Renal pelvis (tissue), 12 donors: ENCODE measurements at places on chromosomes 5 and 9.

GRCh38 chr9:73067074-73067473 lies 84.6 kb upstream of the ANXA1 start:
- no peak for DNase-seq

GRCh38 chr9:126531035-126531571 lies 82.6 kb upstream of the LMX1B start:
- DNase-seq: no peak

- no peak for DNase-seq
These were observed 170.0 kb upstream of the DAPK1 start for GRCh38 chr9:87327575-87328125.

DNA sequence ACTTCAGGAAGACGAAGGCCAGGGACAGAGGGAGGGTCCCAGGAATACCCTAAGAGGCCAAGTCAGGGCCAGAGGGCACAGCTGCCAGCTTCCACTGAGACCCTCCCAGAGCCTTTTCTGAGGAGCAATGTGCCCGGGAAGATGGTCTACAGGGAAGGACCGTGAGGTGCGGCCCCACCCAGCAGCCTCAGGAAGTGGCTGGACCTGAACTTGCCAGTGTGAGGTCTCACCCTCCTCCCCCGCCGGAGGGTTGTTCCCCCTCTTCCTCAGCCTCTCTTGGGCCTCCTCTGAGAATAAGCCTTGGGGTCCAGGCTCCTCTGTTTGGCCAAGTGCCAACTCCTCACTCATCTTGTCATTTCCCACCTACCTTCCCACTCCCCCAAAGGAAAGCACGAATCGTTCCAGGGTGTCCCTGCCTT lies 13.4 kb upstream of the SLC25A51 start:
- DNase-seq: no peak

DNA sequence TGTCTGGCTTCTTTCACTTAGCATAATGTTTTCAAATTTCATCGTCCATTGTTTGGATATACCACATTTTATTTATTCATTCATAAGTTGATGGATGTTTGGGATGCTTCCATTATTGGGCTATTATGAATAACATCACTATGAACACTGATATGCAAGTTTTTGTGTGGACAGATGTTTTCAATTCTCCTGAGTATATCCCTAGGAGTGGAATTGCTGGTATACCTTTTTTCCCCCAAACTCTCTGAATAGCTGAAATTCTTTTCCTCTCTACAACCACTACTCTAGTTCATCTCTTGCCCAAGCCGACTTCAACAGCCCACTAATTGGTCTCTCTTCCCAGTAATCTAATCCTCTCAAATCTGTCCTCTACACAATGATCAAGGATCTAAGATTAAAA lies 4.7 kb upstream of the ZFR start:
- no peak for DNase-seq

- DNase-seq: no peak
These were observed 392.2 kb downstream of the CDK5RAP2 start for GRCh38 chr9:120187758-120188157.

GRCh38 chr5:32143617-32144377 lies 30.3 kb downstream of the GOLPH3 start:
- DNase-seq: no peak

DNA sequence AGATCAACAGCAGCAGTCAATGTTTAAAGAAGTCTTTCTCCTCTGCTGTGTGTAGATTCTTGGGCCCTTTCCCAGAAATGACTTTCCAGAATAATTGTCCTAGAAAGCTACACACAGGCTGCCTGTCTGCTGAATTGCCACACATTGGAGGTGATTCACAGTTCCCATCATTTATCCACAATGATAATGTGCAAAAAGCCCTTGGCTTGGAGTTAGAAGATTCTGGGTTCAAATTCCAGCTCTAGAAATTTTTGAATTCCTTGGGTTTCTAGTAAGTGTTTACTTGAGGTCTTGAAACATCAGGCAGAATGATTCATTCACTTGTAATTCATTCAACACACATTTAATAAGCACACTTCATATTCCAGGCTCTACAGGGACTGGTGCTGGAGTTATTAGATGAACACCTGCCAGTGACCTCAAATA lies 28.6 kb upstream of the EPB41L4B start:
- DNase-seq: no peak
